ENCODE measurements at places on chromosomes 1 and 21. TPM values are rescaled to one million over a fixed set of nuclear protein-coding genes. Genes with fewer than 3 reads are reported as not detected.
A peak's percentile ranks its signal among the peaks of the same experiment; 100 is the strongest.

DNA sequence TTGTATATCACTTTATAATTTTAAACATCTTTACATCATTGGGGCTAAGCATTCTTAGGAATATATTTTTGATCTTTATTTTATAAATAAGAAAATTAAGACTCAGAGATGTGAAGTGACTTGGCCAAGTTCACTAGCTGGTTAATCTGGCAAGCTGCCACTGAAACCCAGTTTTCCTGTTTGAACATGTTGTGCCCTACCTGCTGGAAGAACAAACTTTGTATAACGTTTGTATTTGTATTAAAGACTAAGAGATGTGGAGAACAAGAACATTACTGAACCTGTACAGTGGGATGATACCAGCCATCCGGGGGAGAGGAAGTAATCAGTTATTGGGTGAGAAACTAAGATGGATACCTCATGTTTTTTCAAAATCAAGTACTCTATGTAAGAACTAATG, 77.2 kb upstream of the SIPA1L2 start:
- no peak for DNase-seq

GRIK3 gene
- not detected for total RNA-seq

DNA sequence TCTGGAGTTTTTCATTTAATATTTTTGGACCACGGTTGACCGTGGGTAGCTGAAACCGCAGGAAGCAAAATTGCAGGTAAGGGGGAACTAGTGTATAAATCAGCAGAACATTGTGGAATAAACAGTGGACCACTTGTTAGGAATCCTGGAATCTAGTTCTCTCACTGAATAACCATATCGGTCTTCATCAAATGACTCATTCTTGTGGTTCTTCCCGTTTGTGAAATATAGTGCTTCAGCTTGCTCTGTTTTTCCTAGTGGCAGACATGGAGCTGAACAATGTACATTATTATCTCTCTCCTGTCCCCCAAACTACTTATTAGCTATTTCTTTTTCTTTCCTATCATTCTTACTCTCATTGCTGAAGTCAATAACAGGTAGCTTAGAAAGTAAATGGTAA, 61.9 kb downstream of the HSPA13 start:
- DNase-seq = no peak

SEC16B gene
- 16.1 TPM for total RNA-seq

DNA sequence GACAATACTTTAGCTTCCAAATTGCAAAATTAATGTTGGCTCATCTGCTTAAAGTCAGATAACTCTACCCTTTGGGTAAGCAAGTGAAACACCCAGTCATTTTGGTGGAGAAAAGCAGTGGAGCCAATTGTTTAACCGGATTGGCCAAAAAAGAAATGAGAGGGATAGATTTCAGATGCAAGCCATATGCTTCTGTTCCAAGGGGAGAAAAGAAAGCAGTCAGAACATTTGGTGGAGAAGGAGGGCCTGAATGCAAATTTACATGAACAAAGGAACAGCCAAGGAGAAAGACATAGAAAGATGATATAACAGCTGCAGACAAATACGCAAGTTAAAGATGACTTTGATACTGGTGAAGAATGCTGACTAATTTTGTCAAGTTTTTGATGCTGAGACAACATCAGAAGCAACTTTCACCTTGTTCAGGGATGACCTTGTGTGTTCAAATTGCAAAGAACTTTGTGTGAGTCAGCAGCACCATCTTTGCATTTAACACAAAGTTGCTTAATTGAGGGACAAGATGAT, 173.1 kb downstream of the TGFB2 start:
- DNase-seq = no peak

NIT1 gene
- 77.9 TPM for total RNA-seq

DNA sequence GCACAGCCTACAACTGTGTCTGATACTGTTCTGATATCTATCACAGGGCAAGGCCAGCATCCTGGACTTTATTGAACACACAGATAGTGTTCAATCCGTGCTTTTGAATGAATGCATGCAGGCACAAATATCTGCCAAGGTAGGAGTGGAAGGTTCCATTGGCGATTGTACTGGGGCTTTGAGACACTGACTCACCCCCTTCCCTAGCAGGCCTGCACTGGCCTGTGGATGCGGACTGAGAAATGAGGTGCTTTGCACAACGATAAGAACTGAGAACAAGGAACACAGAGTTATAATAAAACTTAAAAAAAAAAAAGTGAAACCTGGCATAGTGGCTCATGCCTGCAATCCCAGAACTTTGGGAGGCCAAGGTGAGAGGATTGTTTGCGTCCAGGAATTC, 62.4 kb upstream of the NGF start:
- DNase-seq = no peak

- no peak for DNase-seq
Observed at GRCh38 chr1:179807291-179807690, 64.2 kb downstream of the FAM163A start.

DNA sequence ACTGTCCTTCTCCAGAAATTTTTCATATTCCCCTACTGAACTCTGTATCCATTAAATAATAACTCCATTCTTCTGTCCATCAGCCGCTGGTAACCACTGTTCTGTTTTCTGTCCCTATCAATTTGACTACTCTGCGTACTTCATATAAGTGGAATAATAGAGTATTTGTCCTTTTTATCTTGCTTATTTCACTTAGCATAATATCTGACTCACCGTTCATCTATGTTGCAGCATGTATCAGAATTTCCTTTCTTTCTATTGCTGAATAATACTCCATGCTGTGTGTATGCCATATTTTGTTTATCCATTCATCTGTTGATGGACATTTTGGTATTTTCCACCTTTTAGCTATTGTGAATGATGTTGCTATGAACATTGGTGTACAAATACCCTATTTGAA, 71.9 kb downstream of the CEP350 start:
- DNase-seq = no peak

DNA sequence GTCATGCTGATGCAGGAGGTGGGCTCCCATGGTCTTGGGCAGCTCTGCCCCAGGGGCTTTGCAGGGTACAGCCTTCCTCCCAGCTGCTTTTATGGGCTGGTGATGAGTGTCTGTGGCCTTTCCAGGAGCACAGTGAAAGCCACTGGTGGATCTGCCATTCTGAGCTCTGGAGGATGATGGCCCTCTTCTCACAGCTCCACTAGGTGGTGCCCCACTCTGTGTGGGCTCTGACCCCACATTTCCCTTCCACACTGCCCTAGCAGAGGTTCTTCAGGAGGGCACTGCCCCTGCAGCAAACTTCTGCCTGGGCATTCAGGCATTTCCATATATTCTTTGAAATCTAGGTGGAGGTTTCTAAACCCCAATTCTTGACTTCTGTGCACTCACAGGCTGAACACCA, 1188.6 kb downstream of the MRPL39 start:
- no peak for DNase-seq

SPRR2A gene
- not detected for total RNA-seq

ECE1 gene
- 71.4 TPM for total RNA-seq

GRCh38 chr1:6534248-6534822, 20.0 kb downstream of the NOL9 start:
- DNase-seq = no peak

DNA sequence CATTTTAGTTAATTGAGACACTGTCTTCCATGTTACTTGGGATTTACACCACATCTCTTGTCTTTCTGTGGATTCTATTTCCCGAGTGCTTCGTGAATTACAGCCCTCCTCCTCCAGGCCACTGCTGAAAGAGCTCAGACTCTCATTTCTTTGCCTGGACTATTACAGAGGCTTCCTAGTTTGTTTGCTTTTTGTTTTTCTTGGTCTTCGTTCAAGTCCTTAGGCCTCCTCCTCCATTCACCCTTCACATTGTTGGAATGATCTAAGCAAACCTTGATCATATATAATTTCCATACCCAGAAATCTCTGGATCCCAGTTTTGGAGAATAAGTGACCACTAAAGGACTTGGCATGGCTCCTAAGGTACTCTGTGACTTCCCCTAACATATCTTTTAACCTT, 94.1 kb downstream of the CNIH3 start:
- DNase-seq = no peak

DNA sequence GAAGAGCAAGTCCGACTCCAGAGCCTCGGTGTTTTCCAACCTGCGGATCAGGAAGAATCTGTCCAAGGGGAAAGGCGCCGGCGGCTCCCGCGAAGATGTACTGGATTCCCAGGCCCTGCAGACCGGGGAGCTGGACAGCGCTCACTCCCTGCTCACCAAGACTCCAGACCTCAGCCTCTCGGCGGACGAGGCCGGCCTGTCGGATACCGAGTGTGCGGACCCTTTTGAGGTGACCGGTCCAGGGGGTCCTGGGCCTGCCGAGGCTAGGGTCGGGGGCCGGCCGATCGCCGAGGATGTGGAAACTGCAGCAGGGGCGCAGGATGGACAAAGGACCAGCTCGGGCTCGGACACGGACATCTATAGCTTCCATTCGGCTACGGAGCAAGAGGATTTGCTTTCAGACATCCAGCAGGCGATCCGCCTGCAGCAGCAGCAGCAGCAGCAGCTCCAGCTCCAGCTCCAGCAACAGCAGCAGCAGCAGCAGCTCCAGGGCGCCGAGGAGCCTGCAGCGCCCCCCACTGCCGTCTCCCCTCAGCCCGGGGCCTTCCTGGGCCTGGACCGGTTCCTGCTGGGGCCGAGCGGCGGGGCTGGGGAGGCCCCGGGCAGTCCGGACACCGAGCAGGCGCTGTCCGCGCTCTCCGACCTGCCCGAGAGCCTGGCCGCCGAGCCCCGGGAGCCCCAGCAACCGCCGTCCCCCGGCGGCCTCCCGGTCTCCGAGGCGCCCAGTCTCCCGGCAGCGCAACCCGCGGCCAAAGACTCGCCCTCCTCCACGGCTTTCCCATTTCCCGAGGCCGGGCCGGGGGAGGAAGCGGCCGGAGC, 827 bp downstream of the FMN2 start:
- DNase-seq = peak; percentile 74

DNA sequence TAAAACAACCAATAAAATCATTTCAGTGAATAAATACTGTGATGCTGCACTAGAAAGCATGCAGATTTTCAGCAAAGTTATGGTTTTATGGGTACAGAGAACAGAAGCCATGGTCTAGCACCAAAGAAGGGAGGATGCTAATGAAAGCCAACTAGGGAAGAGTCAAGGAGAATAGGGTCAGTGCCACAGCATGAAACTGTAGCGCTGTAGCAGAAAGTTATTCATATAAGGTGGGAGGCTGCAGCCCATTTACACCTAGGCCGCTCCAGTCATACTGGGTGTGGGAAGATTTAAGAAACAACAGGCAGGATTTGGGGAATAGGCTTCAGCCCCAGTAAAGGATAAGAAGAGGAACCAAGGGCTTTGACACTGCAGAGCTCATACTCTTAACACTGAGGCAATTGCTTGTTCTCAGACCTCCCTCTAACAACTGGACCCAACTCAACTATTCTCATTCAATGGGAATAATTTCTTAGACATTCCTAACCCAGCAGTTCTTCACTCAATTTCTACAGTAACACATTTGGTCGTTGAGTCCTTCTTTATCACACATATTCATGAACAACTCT, 4.4 kb downstream of the IFI16 start:
- no peak for DNase-seq

GIPC2 gene
- total RNA-seq = 8.4 TPM

DNA sequence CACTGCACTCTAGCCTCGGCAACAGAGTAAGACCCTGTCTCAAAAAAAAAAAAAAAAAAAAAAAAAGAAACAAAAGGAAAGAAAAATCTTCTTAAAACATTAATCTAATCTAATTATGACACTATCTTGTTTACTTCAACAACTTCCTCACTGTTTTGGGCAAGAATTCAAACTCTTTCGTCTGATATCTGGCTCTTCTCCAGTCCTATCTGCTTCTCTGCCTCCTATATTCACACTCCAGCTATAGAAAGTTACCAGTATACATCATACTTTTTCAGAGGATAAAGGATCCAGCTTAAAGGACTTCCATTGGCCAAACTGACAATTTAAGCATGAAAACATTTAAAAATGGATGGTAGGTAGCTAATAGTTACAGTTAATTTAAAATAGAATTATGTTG, 47.3 kb downstream of the EIF2B3 start:
- DNase-seq = no peak

AADACL4 gene
- total RNA-seq = not detected

OR2T33 gene
- not detected for total RNA-seq

IRF6 gene
- 11.6 TPM for total RNA-seq

GRCh38 chr1:178706432-178706831, 18.6 kb upstream of the RALGPS2 start:
- DNase-seq = peak; percentile 54

GRCh38 chr1:239139801-239140200, 246.6 kb upstream of the CHRM3 start:
- no peak for DNase-seq

DNA sequence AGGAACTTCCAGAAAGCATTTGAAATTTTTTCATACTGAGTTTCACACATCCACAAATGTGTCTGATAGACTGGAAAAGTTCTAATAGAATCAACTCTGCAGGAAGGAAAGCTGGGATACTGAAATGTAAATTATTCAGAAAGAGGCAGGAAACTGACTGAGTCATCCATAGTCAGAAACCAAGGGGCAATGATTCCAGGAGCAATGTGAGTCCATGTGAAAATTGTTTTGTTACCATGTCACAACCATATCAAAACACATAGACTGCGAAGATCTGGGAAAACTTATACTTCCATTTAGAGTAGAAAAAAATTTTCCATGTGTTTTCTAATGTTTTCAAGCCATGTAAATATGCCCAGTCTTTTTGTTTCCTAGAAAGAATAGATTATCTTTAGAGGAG, 142.3 kb upstream of the TMPRSS15 start:
- no peak for DNase-seq

ERG gene
- total RNA-seq = 0.58 TPM

CA14 gene
- total RNA-seq = 1.0 TPM

WLS gene
- 194 TPM for total RNA-seq

GRCh38 chr1:116001739-116002487, 25.6 kb downstream of the SLC22A15 start:
- peak; percentile 60 for DNase-seq

OTUD7B gene
- total RNA-seq = 25.9 TPM

- DNase-seq = no peak
Observed at GRCh38 chr1:66598670-66599069, 64.7 kb downstream of the SGIP1 start.

NUAK2 gene
- 0.58 TPM for total RNA-seq

DNA sequence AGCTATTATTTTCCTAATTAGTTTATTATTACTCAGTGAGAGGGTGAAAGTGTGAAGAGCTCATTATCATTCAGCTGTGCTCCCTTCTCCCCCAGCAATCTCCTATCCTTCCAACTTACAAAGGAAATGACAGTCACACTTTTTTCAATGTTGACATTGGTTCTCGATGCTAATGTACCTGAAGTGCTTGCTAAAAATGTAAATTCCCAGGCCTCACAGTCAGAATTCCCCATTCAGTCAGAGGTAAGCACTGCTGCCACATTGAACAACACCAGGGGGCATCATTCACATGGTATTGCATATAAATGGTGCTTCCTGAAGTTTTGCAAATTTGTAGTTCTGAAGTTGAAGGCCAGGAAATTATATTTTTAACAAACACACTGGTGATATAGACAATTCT, 132.7 kb upstream of the FOXD3 start:
- no peak for DNase-seq

DNA sequence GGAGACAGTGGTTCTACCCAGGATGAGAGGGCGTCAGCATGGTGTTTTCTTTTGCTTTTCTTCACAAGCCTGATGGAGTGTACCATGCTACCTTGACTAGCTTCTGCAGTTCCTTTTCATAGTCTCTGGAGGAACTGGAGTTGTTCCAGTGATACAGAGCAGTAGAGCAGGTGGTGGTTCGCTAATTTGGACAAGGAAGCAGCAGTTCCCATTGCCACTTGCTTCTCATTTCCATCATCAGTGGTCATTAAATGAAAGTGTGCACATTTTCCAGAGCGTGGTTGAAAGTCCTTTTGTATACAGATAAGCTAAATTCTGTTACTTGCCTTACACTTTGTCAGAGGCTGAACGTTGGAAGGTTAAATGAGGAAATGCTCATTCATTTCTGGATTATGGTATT, 182.3 kb downstream of the C1orf21 start:
- no peak for DNase-seq
